CD4-positive, alpha-beta T cell treated with Interleukin-6 for 4 hours (primary cell): ENCODE measurements at places on chromosomes 12 and 14.

DNA sequence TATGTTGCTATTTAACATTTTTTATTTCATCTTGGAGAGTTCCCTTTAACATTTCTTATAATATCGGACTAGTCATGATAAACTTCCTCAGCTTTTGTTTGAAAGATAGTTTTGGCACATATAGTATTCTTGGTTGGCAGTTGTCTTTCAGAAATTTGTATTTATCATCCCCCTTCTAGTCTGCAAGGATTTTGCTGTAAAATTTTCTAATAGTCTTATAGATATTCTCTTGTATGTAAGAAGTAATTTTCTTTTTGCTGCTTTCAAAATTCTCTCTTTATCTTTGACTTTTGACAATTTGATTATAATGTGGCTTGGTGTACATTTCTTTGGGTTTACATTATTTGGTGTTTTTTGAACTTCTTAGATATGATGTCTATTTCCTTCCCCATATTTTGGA is 116.0 kb upstream of the AVPR1A start:
- DNase-seq = no peak

DNA sequence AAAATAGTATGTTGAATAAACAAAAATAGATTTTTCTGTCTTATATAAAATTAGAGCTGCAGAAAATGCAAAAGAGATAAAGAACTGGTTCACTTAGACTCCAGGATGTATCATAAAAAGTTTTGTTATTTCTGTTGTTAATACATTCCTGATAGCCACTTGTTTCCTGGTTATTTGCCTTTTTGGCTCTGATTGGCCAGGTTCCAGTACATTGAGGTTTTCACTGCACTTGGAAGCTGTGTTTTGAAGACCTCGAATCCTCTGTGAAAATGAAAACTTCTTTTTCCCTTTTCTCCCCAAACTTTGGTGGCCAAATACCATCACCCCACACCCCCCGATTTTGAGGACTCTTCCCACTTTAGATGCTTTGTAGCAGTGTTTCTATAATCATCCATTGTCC is 525.3 kb downstream of the MED13L start:
- DNase-seq = no peak

DNA sequence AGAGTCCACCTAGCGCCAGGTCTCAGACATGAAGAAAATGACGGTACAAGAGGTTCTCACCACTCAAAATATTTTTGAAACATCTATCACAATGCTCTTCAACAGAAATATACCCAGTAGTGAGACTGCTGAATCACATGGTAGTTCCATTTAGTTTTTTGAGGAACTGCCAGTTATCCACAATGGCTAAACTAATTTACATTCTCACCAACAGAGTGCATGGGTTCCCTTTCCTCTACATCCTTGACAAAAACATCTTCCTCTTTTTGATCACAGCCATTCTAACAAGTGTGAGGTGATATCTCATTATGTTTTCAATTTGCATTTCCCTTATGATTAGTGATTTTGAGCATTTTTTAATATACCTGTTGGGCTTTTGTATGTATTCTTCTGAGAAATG is 5.7 kb upstream of the GPR65 start:
- DNase-seq = no peak

- no peak for DNase-seq
Observed at GRCh38 chr12:54041097-54041690, 8.3 kb downstream of the HOXC5 start.

DNA sequence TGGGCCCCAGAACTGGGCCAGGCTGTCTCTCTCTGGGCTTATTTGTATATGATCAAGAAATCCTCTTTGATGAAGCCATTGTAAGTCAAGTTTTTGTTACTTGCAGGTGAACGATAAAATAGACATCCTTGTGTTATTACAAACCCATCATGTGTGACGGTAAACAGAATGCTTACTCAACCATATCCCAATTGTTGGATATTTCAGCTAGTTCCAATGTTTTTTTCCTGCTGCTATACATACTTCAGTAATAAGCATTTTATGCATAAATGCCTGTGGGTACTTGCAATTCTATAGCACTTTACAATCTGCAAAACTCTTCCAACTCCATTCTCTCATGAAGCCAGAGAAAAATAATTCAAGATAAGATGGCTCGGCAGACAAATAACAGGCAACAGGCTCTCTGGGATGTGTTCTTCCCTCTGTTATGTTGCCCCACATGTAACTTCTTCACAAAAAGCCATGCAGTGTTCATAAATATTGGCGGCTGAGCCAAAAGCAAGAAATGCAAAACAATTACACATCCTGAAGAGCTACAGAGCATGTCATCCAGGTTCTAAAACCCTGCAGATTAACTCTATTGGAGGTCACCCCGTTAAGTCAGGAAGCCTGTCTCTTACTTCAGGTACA is 69.5 kb downstream of the CLMN start:
- DNase-seq = no peak

- no peak for DNase-seq
Observed at GRCh38 chr12:82765971-82766705, 79.4 kb downstream of the TMTC2 start.

GRCh38 chr12:29895966-29896365 is 112.2 kb upstream of the TMTC1 start:
- no peak for DNase-seq

GRCh38 chr14:97626088-97626487 is 828.9 kb downstream of the VRK1 start:
- DNase-seq = no peak

DNA sequence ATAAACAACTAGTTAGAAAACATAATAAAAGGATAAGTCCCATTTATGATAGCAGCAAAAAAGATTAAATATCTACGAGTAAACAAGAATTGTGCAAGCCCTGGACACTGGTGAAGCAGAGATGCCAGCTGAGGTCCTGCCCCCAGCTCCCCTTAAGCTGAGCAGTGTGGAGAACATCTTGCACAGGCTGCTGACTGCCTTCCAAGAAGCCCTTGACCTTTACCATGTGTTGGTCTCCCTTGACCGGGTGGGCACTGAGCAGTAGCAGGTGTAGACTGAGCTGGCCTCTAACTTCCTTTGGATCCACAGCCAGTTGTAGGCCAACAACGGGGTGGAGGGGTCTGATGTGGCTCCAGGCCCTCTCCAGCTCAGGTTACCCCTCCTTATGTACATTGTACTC is 47.7 kb upstream of the PAPLN start:
- DNase-seq = no peak

- DNase-seq = no peak
Observed at GRCh38 chr14:67418401-67419191, 6.6 kb upstream of the PLEK2 start.

- no peak for DNase-seq
Observed at GRCh38 chr14:22432348-22432976, 156.6 kb downstream of the DAD1 start.

DNA sequence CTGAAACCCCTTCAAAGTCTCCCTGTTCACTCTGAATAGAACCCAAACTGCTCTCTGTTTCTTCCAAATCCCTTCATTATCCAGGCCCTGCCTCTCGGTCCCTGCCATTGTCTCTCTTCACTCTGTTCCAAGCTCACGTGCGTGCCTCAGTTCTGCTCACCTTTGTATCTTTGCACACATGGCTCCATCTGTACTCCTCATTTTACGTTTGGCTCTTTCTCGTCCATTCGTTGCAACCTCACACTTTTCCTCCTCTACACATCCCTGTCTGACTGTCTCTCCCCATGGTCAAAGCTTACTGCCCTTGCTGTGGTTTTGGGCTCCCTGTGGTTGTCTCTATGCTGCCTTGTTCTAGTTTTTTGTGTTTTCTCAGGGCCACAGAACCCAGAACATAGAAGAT is 1054.5 kb downstream of the BCL11B start:
- DNase-seq = no peak
